ENCODE measurements at places on chromosomes 5 and 9.
A peak's percentile ranks its signal among the peaks of the same experiment; 100 is the strongest.

GRCh38 chr9:78021697-78022096, 9.9 kb downstream of the GNAQ start:
- DNase-seq: no peak

GRCh38 chr5:101783241-101784013, 512.7 kb downstream of the SLCO4C1 start:
- DNase-seq: no peak

- DNase-seq: no peak
Measured at GRCh38 chr5:113035096-113035495, 58.5 kb downstream of the DCP2 start.

GRCh38 chr5:10600626-10601245, 36.9 kb downstream of the ANKRD33B start:
- no peak for DNase-seq

DNA sequence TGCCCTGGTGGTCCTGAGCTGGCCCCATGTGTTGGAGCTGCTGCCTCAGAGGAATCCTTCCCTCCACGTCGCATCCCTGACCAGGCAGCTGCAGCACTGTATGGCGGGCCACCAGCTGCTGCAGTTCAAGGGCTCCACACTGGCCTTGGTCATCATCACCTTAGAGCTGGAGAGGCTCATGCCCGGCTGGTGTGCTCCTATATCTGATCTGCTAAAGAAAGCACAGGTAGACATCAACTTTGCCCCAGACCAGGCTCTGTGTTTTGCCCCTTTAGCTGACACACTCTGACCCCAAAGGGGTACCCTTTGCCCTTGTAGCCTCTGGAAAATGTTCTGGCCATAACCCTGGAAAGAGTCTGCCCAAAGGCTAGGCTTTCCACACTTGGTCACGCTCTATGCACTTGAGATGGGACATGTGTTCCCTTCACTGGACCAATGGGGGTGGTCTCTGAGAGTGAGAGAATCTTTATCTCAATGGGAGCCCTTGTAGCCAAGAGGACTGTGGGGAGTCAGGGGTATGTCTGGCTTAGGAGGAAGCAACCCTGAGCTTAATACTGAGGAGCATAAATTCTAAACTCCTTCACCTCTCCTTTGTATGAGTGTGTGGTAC, 4.8 kb downstream of the CCNI2 start:
- no peak for DNase-seq

- no peak for DNase-seq
Measured at GRCh38 chr5:91937121-91937520, 554.0 kb upstream of the ARRDC3 start.

- peak; percentile 27 for DNase-seq
Measured at GRCh38 chr5:81657386-81657785, 93.5 kb downstream of the SSBP2 start.

DNA sequence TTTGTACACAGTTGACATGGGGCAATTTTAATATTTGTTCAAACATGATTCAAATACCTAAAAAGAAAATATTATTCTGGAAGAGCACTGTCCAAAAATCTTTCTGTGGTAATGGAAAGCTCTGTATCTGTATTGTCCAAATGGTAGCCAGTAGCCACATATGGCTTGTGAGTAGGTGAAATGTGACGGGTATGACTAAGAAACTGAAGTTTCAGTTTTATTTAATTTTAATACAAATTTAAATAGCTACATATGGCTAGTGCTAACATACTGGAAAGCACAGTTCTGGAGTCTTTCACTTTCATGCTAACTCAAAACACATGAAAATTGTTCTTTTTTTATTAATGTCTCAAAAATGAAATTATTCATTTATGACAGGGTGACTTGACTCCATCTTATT, 132.6 kb downstream of the PLK2 start:
- DNase-seq: no peak

DNA sequence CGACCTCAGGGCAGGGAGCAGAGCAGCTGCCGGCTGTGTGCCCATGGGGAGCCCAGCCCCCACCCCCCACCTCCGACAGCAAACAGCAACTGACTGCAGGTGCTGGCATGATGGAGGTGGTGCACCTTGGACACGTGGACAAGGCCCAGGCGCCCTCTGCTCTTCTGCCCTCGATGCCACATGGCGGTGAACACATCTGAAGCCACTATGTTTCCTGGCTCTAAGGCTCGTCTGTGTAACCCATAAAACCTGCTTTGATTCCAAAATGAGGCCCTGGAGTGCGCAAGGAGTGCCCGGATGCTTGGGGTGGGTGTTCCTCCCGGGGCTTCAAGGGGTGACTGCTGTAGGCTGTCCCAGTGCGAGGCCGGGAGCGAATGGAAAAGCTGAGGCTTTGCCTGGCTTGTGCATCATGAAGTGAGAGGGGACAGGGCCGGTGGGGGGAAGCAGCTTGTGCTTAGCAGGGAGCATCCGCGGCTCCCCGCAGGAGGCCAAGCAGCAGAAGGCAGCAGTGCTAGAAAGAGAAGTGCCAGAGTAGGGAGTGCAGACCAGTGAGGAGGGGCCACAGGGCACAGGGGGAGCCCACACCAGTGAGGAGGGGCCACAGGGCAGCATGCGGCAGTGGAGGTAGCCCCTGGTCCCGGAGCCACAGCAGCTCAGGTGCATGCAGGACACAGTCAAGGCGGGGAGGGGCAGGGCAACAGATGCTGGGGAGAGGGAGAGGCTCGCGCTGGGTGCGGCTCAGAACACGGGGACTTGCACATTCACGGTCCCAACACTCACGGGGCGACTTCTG, 30.0 kb downstream of the NKD2 start:
- no peak for DNase-seq

DNA sequence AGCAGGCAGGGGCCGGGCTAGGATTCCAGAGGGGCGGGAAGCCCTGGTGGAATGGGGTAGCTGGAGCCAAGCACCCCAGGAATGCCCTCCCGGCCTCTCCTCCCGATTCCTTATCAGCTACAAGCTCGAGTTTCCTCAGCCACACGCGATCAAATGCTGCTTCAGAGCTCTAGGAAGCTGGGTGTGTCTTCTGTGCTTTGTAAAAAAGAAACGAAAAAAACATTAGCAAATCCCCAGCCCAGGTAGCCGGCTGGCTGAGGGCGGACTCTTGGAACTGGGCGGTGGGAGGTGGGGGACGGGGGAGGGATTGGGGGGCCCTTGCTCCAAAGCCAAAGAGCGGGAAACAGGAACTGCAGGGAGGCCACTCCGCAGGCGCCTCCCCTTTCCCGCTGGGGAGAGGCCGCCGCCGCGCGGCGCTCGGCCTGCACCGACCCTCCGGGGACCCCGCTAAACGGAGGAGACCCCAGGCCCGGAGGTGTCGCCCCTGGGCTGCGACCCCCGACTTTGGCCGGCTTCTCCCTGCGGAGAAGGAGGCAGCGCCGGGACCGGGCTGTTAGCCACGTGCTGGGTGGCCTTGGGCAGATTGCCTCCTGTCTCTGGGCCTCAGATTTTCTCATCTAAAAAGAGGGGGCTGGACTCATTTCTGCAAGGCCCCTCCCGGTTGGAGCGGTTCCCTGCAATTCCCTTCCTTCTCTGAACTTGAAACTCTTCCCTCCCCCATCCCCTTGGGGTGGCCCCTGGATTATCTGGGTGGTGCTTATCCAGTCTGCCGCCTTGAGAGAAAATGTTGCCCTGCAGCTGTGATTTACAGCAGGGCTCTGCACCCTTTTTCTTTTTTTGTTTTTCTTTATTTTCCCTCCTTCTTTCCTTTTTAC, 40.9 kb upstream of the FABP6 start:
- DNase-seq: peak; percentile 84

GRCh38 chr5:128825826-128826225, 139.5 kb upstream of the SLC27A6 start:
- DNase-seq: peak; percentile 31

DNA sequence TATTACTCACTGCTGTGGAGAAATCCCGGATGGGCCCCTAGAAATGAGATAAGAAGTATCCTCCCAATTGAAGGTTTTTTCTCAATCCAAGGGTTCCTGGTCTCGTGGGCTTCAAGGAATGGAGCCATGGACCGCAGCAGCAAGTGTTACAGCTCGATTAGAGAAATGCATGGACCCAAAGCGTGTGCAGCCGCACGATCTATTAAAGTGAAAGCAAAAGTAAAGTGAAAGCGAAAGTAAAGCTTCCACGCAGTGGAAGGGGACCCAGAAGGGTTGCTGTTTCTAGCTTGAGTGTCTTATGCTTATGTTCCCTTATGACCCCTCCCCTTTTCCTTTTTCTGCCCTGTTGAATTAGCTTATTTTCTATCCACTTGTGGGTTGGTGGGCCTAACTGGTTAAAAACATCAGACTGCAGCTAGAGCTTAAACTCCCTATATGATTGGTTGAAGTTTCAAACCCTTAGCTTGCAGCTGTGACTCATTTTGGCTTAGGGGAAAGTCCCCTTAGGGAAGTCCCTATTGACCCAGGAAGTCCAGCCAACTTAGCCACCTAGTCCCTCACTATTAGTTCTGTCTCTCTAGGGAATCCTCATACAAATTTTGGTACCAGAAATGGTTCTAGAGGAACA, 1111.8 kb downstream of the TAF11L14 start:
- DNase-seq: peak; percentile 30

GRCh38 chr9:122527193-122527592, at the start of gene OR1N1:
OR1N1 (minus strand) TSS chr9:122527293; CDS start chr9:122527293, 0 bp downstream.
- DNase-seq: no peak

DNA sequence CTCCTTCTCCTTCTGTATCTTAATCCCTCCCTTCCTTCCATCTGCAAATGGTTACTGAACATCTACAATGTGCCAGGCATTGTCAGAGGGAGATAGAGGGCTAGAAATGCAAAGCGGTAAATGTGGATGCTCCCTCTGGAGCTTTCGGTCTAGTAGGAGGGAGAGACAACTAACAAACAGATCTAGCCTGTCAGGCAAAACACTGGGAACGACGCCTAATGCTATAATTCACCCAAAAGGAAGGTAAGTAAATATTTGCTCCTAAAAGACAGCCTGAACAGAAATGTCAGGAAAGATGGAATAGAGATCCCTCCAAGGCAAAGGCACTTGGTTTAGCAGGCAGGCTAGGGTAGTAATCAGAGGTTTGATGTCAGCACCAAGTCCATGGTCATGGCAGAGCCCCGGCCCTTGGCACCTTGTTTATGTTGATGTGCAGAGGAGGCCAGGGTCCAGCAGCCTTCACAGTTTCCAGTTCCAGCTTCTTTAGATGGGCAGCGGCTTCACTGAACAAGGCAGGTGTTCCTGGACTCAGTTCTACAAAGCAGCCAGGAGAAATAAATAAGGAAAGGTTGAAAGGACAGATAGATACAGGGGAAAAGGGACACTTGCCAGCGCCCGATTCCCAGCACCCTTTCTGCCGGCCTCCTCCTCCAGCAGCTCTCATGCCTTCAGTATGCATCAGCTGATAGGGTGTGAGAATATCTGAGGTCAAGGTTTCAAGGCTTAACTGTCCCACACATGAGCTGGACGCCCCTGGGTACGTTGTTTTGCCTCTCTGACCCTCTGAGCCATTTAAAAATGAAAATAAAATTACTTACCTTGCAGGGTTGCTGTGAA, 46.5 kb upstream of the FRRS1L start:
- no peak for DNase-seq

- DNase-seq: no peak
Measured at GRCh38 chr5:159971931-159972461, 36.9 kb upstream of the TTC1 start.

DNA sequence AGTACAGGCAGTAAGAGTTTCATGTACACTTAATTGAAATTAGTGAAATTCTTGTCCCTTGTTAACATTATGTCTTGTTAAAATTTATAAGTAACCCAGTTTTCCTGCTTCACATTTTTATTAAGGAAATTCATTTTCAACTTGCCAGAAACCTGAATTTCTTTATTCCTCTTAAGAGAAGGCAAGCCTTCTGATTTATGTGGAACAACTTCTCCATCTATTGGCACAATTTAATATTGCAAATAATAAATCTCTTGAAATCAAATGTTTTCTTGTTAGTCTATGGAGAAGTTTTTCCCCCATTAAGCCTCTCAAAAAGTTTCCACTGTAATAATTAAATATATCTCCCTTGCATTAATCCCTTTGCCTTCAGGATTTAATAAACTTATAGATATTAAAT, 33.8 kb upstream of the ACO1 start:
- peak; percentile 9 for DNase-seq

- DNase-seq: peak; percentile 63
Measured at GRCh38 chr9:136978073-136978864, 965 bp downstream of the PTGDS start.

- no peak for DNase-seq
Measured at GRCh38 chr5:33048315-33048714, 337.2 kb downstream of the NPR3 start.

DNA sequence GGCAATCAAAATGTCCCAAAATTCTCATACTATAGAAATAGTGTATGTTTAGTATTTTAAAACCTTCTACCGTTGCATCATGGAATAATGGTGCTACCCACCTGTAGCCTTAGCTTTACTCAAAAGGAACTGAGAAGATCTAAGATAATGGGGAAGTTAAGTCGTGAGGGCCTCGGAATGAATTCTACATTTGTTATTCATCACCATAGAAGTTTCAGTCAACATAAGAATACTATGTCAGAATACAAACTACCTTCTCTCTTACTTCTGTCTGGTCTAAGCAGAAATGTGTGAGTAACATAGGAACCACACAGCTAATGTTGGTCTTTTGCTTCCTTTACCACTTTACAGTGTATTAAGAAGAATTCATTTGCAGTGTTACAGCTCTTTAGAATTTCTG, 43.2 kb downstream of the RFK start:
- DNase-seq: no peak

DNA sequence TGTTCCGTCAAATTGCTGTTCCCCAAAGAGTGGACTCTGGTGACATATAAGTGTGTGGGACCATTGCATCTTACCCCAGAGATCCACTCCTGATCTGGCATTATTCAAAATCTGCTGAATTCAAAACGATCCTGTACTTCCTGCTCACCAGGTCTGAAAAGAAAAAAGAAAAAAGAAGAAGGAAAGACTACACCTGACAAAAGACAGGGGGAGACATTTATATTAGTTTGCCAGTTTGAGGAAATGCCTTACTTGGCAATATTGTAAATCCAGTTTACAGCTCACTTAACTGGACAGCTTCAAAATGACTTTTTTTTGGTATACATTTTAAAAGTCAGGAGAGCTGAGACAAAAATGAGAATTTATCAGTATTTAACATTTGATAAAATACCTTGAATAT, 15.0 kb upstream of the GRHPR start:
- no peak for DNase-seq

- no peak for DNase-seq
Measured at GRCh38 chr5:148708854-148709253, 54.5 kb upstream of the HTR4 start.
